Psoas muscle (tissue), 8 donors: ENCODE measurements at places on chromosomes 7 and 10. TPM values are rescaled to one million over a fixed set of nuclear protein-coding genes. Genes with fewer than 3 reads are reported as not detected.

SPAG6 gene
- total RNA-seq: 0.15 TPM

ZNF425 gene
- total RNA-seq: 1.7 TPM

TSPAN33 gene
- total RNA-seq: 15.0 TPM

ELAPOR2 gene
- 5.0 TPM for total RNA-seq

FEZF1 gene
- not detected for total RNA-seq

MEOX2 gene
- total RNA-seq: 4.5 TPM

PNLIPRP3 gene
- not detected for total RNA-seq

SYT15B gene
- total RNA-seq: 0.15 TPM

MYL10 gene
- not detected for total RNA-seq

C10orf67 gene
- 0.67 TPM for total RNA-seq
